Fibroblast of lung (primary cell): ENCODE measurements at places on chromosomes 12 and 14. TPM values are rescaled to one million over a fixed set of nuclear protein-coding genes. Genes with fewer than 3 reads are reported as not detected.

Gene PPM1H
- total RNA-seq, result 0.51 and 3.1 TPM in 2 replicates

GRCh38 chr14:101350021-101350420 lies 211.3 kb upstream of the DIO3 start:
- DNase-seq, result no peak
- H3K4me1 ChIP-seq, result no peaks in the 10 kb centered on the region
- H3K36me3 ChIP-seq, result no peaks in the 10 kb centered on the region
- H3K27me3 ChIP-seq, result no peaks in the 10 kb centered on the region
- H3K4me3 ChIP-seq, result no peak overlapping the region
- no peak overlapping the region for H3K27ac ChIP-seq

- no peak for DNase-seq
- no peak overlapping the region for H3K4me3 ChIP-seq
- no peaks in the 10 kb centered on the region for H3K36me3 ChIP-seq
- H3K27me3 ChIP-seq, result no peaks in the 10 kb centered on the region
- H3K27ac ChIP-seq, result no peak overlapping the region
Measured at GRCh38 chr14:45359746-45360145, 106.7 kb upstream of the MIS18BP1 start.

- H3K27me3 ChIP-seq, result no peaks in the 10 kb centered on the region
- no peak overlapping the region for H3K4me3 ChIP-seq
- no peaks in the 10 kb centered on the region for H3K4me1 ChIP-seq
- no peaks in the 10 kb centered on the region for H3K36me3 ChIP-seq
- no peak overlapping the region for H3K27ac ChIP-seq
Measured at GRCh38 chr12:11728154-11728755, 78.8 kb downstream of the ETV6 start.

DNA sequence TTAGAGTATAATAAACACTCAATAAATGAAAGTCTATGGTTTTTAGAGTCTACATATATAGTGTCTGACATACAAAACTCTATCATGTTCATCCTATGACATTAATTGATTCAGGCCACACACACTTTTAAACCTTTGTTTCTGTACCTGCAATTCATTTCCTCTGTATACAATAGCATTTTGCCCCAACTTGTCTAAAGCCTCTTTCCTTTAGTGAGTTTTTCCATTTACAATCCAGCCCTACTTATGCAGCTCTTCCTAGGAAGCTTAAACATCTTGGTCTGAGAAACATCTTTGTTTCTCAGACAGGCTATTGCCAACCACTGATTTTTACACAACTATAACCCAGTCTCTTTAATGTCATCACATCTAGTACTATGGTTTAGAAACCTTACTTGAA lies 214.7 kb upstream of the SLC16A7 start:
- H3K4me3 ChIP-seq, result no peak overlapping the region
- H3K27ac ChIP-seq, result no peak overlapping the region
- no peaks in the 10 kb centered on the region for H3K36me3 ChIP-seq
- no peaks in the 10 kb centered on the region for H3K27me3 ChIP-seq
- DNase-seq, result no peak
- H3K4me1 ChIP-seq, result no peaks in the 10 kb centered on the region
